ENCODE measurements at places on chromosomes 2 and 18. TPM values are rescaled to one million over a fixed set of nuclear protein-coding genes. Genes with fewer than 3 reads are reported as not detected.

DNA sequence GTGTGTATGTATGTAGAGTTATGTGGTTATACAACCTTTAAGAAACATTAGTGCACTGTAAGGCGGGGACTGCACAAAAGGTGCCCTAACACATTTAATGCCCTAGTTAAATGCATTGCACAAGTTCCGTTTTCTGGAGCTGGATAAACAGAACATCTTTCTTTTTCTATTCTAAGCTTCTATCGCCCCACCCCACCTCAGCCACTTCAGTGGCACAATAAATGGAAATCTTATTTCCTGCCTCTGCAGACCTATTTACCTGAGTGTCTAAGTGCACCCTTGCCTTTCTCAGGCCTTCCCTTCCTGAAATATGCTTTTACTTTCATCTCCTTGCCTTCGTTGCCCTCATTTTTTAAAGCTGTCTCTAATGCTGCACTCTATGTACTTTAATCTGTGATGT lies 123.5 kb downstream of the TANC1 start:
- DNase-seq, result no peak
- H3K27me3 ChIP-seq, result no peaks in the 10 kb centered on the region
- H3K4me3 ChIP-seq, result no peak overlapping the region
- peak overlapping the region; percentile 64 for H3K27ac ChIP-seq
- peaks cover 40% of the 10 kb centered on the region for H3K4me1 ChIP-seq

The TUBA3E gene
- total RNA-seq, result not detected

DNA sequence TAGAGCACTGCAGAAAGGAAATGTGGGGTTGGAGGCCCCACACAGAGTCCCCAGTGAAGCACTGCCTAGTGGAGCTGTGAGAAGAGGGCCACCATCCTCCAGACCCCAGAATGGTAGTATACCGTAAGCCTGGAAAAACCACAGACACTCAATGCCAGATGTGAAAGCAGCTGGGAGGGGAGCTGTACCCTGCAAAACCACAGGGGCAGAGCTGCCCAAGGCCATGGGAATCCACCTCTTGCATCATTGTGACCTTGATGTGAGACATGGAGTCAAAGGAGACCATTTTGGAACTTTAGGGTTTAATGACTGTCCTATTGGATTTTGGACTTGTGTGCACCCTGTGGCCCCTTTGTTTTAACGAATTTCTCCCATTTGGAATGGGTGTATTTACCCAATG lies 75.3 kb upstream of the SERPINE2 start:
- no peak overlapping the region for H3K27ac ChIP-seq
- peaks cover 7% of the 10 kb centered on the region for H3K4me1 ChIP-seq
- no peak overlapping the region for H3K4me3 ChIP-seq
- no peak for DNase-seq
- no peaks in the 10 kb centered on the region for H3K27me3 ChIP-seq

DNA sequence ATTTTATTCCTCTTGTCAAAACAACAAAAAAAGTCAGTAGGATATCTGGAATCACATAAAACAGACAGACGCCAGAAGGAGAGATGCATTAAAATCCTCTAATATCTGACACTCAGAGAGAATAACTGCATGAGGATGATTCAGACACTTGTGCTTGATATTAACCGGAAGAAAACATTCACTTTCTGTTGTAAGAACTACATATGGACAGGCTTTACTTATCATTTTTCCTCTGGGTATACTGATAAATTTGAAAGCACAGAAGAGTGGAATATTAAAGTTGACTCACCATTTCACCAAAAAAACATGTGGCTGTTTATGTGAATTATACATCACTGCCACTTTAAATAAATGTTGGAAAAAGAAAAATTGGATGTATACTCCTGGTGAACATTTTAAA lies 589.1 kb upstream of the CDH2 start:
- H3K27me3 ChIP-seq, result no peaks in the 10 kb centered on the region
- DNase-seq, result no peak
- H3K4me1 ChIP-seq, result no peaks in the 10 kb centered on the region
- H3K27ac ChIP-seq, result no peak overlapping the region
- no peak overlapping the region for H3K4me3 ChIP-seq

Data from fibroblast of lung (primary cell).